ENCODE measurements at places on chromosomes 7 and 10.
A peak's percentile ranks its signal among the peaks of the same experiment; 100 is the strongest.

DNA sequence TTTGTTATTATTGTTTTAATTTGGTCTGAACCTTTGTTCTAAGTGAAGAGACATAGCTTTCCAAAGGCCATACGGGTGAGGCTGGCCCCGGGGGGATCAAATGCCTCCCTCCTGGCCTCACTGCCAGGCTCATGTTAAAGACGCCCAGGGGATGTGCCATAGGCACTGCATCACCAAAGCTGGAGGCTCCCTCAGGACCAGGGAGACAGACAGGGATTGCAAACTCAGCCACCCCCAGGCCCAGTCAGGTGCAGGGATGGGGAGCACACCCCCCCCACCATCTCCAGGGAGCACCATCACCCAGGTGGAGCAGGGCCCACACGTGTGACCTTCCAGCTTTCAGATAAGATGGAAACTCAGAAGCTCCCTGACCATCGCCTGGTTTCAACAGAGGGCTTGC, 96.0 kb upstream of the DNAAF5 start:
- DNase-seq, result no peak

DNA sequence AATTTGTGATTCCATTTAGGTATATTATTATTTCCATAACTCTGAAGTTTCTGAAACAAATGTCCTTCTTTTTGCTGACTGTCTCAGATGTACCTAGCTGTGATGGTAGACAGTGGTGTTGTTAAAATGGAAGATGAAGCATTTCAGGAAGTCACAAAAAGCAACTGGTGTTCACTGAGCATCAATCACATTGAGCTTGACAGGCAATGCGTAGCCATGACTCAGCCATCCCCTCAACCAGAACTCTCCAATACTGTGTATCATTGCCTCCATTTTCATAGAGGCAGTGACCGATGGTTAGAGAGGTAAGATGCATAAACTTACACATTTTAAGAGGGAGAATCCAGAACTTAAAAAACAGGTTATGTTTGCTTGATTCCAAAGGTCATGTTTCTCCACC, 434.0 kb downstream of the INHBA start:
- no peak for DNase-seq

DNA sequence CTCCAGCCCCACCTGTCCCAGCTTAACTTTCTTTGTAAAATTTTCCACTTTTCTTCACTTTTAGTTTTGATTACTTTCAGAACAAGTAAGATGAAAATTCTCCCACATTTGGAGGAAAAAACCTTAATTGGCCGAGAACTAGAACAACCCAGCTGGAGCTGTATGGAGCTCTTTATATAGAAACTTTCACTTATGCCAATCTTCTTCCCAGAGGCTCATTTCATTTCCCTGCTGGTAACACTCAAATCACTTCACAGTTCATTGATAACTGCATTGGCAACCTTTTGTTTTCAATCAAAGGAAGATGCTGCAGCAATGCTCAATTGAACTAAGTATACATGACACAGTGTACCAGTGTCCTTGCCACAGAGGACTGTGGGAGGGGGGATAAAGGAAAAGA, 176.2 kb upstream of the NOBOX start:
- no peak for DNase-seq

GRCh38 chr7:41887416-41887815, 184.5 kb upstream of the INHBA start:
- DNase-seq, result no peak

DNA sequence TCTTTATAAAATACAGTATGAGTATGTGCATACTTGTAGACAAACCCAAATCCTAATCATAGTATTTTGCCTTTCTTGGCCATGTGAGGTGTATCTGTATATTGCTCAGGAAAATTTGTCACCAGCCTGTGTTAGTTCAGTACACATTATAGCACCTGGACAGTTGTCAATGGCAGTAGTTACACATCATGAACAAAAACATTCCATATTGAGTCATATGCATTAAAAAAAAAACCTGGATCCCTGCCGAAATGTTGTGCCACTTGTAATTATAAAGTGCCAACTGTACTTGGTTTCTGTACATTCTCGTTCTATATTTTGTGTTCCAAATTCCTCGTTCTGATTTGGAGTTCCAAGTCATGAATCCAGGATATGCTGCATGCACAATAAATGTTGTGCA, 410.4 kb downstream of the INHBA start:
- no peak for DNase-seq

DNA sequence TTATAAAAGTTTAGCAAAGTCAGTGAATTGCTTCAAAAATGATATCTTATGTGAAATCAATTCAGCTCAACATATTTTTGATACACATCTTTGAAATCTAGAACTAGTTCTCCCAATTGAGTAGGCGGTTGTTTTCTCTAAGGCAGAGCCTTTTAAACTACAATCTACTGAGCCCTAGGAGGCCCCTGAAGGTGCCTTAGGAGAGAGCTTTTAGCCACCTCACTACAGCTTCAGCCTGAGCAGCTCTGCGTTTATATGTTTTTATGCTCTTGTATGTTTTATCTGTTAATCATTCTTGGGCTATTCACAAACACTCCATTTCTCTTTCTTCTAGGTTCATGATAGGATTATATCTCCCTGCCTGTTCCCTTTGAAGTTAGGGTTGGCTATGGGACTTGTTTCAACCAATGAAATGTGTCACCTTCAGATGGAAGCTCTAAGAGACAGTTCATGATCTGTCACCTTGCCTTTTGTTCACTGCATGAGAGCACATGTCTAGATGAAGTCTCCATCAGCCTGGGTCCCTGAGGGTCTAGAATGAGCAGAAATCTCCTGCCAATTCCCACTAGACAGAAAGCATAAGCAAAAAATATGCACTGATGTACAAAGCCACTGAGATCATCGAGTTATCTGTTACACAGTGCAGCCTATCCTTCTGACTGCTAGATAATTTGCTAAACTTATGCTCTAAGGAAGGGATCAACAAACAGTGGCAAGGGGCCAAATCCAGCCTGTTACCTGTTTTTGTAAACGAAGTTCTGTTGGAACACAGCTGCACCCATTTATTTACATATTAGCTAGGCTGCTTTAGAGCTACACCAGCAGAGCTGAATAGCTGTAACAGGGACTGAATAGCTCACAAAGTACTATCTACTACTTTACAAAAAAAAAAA, 128.5 kb upstream of the CDK1 start:
- no peak for DNase-seq

- no peak for DNase-seq
Measured at GRCh38 chr7:133795068-133795665, 332.0 kb upstream of the LRGUK start.

DNA sequence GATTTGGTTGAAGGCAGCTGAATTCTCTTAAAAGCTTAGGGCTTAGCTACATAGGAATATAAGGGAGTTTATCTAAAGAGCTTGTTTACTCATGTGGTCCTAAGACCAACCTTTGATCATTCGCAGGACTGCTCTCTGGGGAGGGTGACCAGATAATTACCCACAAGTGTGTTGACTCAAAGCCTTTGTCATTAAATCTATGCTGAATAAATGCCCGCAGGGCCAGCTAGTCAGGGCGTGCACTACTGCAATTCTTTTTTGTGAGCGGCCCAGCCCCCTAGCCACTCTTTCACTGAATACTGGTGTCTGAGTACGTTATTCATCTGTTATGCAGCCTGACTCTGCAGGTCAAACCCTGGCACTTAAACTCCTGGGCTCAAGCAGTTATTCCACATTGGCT, 69.6 kb downstream of the AKAP9 start:
- DNase-seq, result no peak

DNA sequence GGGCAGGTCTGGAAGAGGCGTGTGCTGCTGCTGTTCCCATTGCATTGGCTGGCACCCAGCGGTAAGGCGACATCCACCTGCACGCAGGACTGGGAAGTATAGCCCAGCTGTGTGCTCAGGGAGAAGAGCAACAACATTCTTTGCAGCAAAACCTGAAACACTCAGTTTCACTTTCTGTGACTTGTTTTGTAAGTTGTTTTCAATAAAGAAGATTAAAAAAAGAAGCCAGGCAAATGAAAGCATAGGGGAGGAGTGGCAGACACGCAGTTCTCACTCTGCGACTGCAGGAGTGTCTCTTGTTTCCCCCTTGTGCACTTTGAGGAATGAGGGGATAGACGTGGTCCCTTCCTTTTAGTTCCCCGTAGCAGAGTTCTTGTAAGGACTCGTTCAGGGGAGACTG, 5.8 kb downstream of the FBH1 start:
- DNase-seq, result no peak

GRCh38 chr7:12239806-12240205, 28.7 kb downstream of the TMEM106B start:
- no peak for DNase-seq

DNA sequence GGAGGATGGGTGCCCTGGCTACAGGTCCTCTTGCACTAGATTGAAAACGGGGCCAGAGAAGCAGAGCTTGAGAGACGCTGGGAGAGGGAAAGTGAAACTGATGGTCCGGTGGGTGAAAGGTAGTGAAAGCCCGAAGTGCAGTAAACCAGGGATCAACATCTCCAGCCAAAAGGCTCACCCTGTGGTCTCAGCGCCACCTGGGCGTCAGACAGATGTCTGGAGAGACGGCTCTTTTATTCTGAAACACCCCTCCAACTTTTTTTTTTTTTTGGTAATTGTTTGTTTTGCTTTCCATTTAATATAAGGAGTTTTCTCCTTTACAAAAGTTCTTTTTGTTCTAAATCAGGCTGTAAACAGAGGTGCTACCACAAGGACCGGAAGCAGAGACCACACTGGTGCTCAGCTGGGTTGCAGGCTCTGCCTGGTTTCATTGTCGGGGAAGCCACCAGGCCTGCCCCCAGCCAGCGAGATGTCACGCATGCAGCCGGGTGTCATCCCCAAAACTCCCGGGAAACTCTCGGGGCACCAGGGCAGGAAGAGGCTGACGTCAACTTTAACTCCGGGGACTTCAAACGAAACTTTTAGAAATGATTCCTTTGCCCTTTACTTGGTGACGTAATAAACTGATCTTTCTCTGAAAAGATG, 11.2 kb downstream of the IL2RA start:
- peak; percentile 98 for DNase-seq

DNA sequence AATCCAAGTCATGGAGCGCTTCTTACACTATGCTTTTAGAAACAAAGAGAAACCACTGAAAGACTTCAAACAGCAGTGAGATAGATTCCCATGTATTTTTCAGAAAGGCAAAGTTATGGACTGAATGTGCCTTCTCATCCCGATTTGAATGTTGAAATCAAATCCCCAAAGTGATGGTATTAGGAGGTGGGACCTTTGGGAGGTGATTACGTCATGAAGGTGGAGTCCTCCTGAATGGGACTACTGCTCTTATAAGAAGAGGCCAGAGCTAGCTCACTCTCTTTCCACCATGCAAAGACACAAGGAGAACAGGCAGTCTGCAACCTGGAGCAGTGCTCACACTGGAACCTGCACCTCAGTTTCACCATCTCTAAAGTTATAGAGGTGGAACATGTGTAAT, 1279.8 kb downstream of the GATA3 start:
- no peak for DNase-seq

DNA sequence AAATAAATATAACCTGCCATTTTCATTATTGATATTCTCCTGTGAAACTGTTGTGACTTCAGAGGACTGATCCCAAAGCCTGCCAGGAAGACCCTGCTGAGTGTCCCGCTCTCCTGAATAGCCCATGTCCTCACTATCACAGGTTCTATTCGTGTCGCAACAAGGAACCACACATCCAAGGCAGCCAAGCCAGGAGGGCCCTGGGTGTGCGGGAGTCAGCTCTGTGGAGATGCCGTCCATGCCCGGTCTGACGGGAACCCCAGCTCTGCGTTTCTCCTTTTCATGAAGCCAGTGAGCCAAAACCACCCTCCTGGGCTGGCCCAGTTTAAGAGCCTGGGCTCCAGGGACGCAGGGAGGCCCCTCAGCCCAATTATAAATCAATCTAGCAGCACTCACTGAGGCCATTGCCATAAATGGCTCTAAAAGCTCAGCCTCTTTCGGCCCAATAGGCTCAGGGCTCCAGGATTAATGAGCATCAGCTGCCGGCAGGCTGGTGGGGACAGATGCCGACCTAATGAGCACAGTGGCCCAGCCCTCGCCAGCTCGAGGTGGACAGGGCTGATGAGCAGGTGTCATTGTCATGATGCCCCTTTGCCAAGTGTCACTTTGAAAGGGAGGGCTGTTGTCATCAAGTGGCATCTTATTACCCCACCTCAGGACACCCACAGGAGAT, 177.9 kb downstream of the PLXNA4 start:
- DNase-seq, result no peak

DNA sequence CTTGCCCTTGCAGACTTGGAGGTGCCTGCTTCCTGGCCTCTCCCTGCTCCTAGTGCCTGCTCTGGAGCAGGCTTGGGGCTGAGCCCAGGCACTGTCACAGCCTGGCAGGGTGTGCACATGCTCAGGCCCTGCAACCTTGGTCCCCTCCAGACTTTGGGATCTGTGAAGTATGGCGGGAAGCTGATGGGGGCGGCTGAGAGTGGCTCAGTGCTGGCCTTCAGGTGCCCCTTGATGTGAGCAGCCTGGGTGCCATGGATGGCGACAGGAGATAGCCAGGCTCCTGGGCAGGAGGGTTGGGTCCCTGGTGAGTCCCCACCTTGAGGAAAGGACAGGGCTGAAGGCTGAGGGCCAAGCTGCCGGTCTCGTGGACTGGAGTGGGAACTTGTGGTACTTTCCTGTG, 700.4 kb upstream of the KCND2 start:
- DNase-seq, result no peak

GRCh38 chr10:17075533-17076359, 53.9 kb downstream of the CUBN start:
- no peak for DNase-seq

DNA sequence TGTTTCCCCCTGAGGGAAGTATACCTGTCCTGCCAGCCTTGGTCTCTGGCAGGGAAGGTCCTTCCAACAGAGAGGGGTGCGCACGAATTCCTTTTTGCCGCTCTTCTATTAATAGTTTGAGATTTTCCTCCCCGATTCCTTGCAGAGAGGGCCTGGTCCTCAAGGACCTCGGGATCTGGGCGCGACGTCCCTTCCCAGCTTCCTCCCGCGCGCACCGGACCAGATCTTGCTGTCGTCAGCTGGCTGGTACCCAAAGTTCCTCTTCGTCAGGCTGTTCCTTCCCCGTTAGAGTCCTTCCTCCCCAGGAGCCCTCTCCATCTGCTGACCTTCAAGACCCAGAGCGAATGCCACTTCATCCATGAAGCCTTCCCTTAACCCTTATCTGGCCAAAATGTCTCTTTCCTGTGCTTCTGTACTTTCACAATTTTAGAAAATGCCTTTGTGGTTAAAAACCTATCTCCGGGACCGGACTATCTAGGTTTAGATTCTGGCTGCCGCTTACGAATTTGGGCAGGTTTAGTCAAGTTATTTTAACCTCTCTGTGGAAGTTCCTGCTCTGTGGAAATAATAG, 851 bp upstream of the GOT1 start:
- DNase-seq, result no peak

DNA sequence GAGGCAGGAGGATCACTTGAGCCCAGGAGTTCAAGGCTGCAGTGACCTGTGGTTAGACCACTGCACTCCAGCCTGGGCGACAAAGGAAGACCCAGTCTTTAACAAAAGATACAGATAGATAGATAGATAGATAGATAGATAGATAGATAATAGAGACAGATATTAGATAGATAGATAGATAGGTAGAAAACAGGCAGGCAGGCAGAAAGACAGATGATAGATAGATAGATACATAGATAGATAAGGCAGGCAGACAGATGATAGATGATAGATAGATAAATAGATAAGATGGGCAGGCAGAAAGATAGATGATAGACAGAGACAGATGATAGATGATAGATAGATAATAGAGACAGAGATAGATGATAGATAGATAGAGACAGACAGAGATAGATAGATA, 54.5 kb downstream of the TMEM130 start:
- DNase-seq, result no peak
